ENCODE measurements at places on chromosomes 16 and 17. TPM values are rescaled to one million over a fixed set of nuclear protein-coding genes. Genes with fewer than 3 reads are reported as not detected.

The OSBPL7 gene
- total RNA-seq: 13.9 TPM

The LRRC59 gene
- total RNA-seq: 193 TPM

The MC1R gene
- total RNA-seq: 2.5 TPM

The UMOD gene
- total RNA-seq: not detected

GRCh38 chr16:86497551-86498021 lies 12.7 kb upstream of the FOXF1 start:
- DNase-seq: no peak

DNA sequence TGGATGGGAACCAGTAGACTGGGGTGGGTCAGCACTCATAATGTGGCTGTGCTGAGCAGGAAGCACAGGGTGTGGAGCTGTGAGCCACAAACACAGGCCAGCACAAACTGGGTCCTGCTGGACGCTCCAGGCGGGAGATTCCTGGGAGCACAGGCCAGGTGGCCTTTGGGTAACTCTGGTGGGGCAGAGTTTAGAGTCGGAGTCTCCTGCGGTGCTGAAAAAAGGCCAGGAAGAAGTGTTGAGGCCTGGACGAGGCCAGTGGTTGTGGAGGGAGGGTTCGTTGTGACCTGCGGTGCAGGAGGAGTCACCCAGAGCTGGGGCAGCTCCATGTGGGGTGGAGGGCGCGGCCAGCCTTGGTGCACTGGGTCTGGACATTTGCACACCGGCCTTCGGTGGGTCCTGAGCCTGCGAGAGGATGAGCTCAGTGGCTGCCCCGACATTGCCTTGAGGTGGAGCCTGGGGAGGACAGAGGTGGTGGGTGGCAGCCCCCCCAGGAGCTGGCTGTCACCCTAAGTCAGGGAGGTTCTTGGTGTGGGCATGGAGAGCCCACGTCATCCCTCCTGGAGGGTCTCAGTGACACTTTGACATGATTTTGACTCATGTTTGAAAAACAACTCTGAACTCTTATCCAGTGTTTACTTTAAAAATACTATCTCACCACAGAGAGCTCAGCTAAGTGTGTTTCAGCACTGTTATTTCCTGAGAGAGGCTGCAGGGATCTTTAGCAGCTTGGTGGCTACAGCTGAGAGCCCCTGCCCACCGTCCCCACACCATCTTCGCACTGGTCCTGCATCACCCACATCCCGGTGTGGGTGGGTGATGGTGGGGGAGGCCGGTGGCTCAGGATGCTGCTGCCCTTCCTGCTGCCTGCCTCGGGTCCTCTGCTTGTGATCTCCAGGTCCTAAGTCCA lies 98.7 kb downstream of the NPIPB11 start:
- DNase-seq: no peak

DNA sequence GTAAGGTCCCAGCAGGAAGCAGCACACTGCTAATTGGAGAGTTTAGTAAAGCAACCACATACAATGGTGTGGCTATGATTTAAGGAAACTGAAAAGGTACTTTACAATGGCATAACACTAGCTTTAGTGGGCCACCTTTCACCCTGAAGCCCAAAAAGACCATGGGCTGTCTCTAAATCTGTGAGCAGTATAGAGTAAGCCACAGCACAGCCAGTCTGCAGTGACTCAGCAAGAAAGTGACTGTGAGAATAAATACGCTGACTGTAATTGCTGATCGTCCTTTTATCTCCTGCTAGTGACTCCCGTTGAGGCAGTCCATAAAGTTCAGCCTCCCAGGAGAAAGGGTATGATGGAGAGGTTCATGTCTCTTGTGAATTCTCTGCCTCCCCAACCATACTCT lies 679.8 kb upstream of the KIF2B start:
- no peak for DNase-seq
